SK-N-SH treated with all-trans-retinoic acid at 6 μM for 48 hours (cell line): ENCODE measurements at places on chromosomes 5 and 9.

- ATAC-seq, result no peak
Observed at GRCh38 chr9:104921067-104921741, 6.8 kb downstream of the ABCA1 start.

- no peak for ATAC-seq
Observed at GRCh38 chr5:177070536-177071191, 16.1 kb upstream of the FGFR4 start.

DNA sequence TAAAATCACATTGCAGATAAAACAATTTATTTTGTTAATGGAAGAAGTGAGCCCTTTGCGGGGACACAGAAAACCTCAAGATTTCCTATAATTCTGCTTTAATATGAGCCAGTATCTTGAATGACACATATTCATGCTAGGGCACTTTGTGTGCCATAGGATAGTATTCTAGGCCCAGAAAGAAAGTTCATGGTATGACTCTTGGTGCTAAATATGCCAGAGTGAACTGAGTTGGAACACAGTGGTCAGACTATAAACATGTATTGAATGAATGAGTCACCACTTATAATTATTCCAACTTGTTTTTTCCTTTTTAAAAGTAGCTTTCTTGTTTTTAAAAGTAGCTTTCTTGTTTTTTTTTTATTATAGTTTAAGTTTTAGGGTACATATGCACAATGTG, 46.0 kb downstream of the ADAMTS19 start:
- ATAC-seq, result no peak

DNA sequence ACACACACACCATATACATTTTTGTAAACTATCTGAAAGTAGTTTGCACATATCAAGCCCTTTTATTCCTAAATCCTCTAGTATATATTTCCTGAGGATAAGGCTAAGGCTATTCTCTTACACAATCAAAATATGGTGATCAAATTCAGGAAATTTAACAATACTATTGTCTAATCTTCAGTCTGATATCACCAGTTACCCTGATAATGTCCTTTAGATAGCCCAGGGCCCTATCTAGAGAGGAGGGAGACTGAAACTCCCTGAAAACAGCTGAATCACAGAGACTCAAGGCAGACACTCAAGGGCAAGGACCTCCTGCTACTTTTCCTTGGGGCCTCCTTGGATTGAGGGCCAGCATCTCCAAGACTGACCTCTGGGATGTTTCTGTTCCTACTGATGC, 30.4 kb downstream of the PTTG1 start:
- no peak for ATAC-seq

DNA sequence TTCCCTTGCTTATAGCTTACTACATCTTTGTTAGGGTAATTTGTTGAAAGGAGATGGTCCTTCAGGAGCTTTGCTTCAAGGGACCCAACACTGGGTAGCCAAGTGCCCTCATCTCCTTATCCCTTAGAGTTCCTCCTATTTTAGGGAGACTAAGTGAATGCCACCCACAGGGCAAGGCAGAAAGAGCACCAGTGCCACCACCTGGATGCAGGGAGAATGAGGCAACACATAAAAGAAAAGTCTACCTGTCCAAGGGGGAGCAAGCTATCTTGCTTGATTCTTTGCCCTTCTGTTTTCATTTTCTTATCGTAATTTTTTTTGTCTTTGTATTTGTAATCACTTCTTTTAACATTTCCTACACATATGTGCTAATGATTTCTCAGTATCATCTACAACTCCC, 205.5 kb downstream of the NPR3 start:
- peak; percentile 86 for ATAC-seq

DNA sequence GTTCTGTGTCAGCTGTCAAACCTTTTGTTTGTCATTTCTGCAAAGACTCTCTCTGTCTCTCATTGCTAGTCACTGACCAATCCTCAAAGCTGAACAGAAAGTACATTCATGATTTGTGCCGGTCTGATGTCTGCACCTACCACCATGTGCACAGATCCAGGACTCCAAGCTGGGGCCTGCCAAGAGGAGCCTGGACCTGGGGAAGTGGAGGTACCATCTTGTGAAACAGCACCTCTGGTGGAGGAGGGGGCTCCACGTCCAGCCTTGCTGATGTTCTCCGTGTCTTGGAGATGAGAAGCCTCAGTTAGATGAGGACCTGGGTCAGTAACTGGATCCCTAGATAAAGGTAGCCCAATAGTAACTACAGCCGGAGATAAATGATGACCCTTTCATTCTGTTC, 98.9 kb downstream of the TENT4A start:
- no peak for ATAC-seq
